ENCODE measurements at places on chromosomes 2 and 18.

GRCh38 chr2:232492963-232493700 lies 5.5 kb upstream of the ECEL1 start:
- DNase-seq: no peak

- DNase-seq: no peak
Measured at GRCh38 chr2:207434899-207435465, 94.8 kb upstream of the CREB1 start.

GRCh38 chr18:73766910-73767515 lies 380.6 kb downstream of the FBXO15 start:
- no peak for DNase-seq

- DNase-seq: no peak
Measured at GRCh38 chr2:223786236-223786635, 51.1 kb downstream of the AP1S3 start.

GRCh38 chr2:6423157-6423556 lies 442.6 kb downstream of the CMPK2 start:
- DNase-seq: no peak

GRCh38 chr2:104873689-104874054 lies 19.8 kb downstream of the POU3F3 start:
- DNase-seq: no peak

GRCh38 chr2:176202491-176202890 lies 14.0 kb downstream of the HOXD1 start:
- DNase-seq: no peak

DNA sequence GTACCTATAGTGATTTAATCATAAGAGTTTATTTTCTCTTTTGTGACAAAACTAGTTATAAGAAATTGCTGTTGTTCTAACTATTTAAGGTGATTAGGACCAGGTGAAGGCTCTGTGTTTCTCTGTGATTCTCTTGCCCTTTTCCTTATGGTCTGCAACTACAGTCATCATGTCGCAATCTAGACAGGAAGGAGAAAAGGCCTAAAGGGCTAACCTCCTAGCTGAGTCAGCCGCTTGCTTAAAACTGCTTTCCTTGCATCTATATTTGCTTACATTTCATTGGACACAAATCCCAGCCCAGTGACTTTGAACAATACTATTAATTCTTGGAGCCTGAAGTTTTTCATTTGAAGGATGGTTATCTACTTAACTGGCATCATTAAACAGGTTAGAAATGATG lies 93.1 kb downstream of the PIK3C3 start:
- peak; percentile 28 for DNase-seq

GRCh38 chr2:219177552-219178376 lies at the start of gene RETREG2:
Gene RETREG2 (plus strand): TSS chr2:219178275. CDS start chr2:219178353, 78 bp downstream.
- peak; percentile 83 for DNase-seq

DNA sequence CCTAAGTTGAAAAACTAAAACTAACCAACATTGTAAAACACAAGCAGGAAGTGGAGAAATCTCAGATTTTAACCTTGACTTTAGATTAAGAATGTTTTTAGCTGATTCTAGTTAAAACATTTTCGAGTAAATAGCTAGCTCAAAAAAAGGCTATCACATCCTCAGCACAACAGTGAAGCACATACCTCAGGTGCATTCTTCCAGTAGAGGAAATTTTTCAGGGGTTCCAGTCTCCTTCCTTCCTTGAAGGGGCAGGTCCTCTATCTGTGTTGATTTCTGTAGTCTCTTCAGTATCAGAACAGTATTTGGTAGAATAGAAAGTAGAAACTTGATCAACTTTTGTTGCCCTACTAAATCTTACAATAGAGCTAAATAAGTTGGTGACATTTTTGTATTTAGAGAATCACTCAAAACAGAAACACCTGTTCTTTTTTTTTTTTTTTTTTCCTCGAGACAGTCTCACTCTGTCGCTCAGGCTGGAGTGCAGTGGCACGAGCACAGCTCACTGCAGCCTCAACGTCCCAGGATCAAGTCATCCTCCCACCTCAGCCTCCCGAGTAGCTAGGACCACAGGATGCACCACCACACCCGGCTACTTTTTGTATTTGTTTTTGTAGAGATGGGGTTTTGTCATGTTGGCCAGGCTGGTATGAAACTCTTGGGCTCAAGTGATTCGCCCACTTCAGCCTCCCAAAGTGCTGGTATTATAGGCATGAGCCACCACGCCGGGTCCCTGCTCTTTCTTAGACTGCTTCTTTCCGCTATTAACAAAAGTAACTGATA lies 6.9 kb upstream of the GPR155 start:
- DNase-seq: no peak

GRCh38 chr18:11035376-11035775 lies 114.0 kb downstream of the PIEZO2 start:
- no peak for DNase-seq

DNA sequence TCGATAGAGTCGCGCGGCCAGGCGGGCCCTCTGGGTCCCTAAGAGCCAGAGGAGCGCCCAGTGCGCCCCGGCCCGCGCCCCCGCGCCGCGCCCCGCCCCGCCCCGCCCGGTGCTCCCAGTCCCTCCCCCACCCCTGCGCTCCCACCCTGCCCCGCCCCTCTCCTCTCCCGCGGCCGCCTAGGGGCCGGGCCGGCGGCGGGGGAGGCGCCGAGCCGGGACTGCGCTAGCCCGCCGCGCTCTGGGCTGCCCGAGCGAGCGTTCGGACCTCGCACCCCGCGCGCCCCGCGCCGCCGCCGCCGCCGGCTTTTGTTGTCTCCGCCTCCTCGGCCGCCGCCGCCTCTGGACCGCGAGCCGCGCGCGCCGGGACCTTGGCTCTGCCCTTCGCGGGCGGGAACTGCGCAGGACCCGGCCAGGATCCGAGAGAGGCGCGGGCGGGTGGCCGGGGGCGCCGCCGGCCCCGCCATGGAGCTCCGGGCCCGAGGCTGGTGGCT lies at the start of gene GPC1:
Gene GPC1, plus strand, starts transcription at position 207 of the 491 bp plus-strand sequence. Its CDS starts 256 bp downstream, at position 463.
- DNase-seq: peak; percentile 33

GRCh38 chr18:13302457-13303225 lies 84.1 kb downstream of the LDLRAD4 start:
- peak; percentile 58 for DNase-seq

DNA sequence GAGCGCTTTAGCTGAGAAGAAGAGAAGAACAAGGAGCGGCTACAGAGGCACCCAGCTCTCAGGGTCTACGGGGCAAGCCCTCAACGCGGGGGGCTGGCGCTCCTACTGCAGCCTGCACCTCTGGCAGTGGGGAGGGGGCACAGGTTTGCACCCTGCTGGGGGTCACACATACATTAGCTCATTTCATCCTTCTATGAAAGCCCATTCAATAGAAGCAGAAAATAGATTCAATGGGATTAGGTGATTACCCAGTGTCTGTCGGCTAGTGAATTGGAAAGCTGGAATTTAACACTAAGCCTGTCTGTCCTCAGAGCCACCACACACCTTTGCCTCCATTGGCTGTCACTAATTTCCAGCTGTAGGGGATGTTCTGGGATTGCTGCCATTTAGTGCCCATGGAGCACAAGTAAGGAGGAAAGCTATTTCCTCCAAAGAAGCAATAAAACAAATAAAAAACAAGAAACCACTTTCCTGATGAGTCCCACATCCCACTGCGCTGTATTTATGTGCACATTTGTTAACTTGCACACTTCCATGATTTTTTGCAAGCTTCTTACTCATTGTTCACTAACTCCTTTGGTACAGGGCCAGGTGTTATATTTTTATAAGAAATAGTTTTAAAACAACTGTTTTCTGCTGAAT lies 319.6 kb upstream of the REV1 start:
- no peak for DNase-seq

DNA sequence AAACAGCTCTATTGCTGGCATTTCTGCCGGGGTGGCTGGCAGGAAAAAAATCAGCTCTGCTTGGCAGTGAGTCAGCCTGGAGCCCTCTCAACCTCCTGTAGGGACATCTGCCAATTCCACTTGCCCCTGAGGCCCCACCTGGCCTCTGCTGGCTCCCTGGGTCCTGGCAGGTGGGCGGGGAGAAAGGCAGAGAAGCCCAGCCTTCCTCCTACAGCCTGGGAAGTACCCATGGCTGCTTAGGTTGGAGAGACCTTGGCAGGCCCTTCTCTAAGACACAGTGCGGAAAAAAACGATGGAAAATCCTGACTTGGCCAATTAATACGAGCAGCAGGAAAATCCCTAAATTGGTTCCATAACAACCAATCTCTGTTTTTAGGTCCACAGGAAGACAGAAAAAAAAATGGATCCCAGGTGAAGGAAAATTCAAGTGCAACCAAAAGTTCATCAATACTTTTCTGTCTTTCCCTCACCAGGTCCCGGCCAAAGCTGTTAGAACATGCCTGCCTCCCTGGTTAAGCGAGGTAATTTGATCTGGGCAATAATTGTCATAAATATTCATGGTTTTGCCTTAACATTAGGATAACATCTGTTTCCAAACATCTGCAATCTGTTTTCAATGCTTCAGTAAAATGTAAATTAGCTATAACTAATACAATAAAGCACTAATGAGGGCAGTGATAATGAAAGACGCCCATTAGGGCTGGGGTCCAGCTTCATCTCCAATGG lies 245.9 kb downstream of the TFCP2L1 start:
- no peak for DNase-seq

DNA sequence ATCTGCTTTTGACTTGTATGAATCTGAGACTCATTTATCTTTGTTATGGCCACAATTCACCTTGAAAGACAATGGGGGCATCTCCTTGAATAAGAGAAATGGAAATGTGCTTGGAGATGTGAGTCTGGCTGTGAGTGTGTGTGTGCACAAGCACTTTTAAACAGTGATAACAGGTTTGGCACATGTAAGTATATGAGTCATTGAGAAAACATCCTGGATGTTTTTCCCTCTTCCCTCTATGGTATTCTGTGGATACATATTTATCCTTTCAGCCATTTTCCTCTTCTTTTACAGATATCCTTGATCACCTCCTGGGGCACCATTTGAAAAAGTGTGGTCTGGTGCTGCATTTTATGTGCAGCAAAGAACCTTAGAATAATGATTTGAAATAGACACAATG lies 317.3 kb upstream of the THUMPD2 start:
- DNase-seq: no peak

GRCh38 chr18:66990909-66991308 lies 387.0 kb upstream of the CDH19 start:
- DNase-seq: no peak

- no peak for DNase-seq
Measured at GRCh38 chr2:168137510-168138180, 109.8 kb downstream of the STK39 start.

- DNase-seq: no peak
Measured at GRCh38 chr2:84435345-84436025, 23.6 kb downstream of the SUCLG1 start.

- DNase-seq: no peak
Measured at GRCh38 chr2:173087214-173087581, 11.6 kb downstream of the MAP3K20 start.

- no peak for DNase-seq
Measured at GRCh38 chr2:10847008-10847407, 34.4 kb upstream of the PDIA6 start.

DNA sequence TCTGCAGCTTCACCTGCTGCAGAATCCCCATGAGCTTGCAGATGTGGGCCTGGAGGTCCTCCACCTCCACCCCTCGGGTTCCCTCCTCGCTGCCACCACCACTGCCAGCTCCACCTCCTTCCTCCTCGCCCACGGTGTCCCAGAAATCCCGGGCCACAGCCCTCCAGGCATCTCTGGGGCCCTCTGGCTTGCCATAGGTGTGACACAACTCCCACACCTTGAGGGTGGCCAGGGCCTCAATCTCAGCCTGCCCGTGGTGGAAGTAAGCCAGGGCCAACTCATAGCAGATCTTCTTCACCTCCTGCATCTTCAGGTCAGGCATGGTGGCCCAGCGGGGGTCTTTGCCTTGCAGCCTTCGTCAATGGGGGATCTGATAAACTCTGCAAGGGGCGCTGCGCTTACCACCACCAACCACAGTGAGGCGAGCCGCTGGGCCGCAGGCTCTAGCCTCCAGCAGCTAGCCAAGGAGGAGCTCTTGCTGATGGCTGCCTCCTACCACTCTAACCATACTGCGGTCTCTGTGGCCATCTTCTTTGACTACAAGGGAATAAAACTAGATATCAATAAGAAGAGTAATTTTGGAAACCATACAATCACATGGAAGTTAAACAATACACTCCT lies 36.1 kb upstream of the ANKRD62 start:
- DNase-seq: no peak

- no peak for DNase-seq
Measured at GRCh38 chr2:147250652-147251356, 594.0 kb upstream of the ACVR2A start.

DNA sequence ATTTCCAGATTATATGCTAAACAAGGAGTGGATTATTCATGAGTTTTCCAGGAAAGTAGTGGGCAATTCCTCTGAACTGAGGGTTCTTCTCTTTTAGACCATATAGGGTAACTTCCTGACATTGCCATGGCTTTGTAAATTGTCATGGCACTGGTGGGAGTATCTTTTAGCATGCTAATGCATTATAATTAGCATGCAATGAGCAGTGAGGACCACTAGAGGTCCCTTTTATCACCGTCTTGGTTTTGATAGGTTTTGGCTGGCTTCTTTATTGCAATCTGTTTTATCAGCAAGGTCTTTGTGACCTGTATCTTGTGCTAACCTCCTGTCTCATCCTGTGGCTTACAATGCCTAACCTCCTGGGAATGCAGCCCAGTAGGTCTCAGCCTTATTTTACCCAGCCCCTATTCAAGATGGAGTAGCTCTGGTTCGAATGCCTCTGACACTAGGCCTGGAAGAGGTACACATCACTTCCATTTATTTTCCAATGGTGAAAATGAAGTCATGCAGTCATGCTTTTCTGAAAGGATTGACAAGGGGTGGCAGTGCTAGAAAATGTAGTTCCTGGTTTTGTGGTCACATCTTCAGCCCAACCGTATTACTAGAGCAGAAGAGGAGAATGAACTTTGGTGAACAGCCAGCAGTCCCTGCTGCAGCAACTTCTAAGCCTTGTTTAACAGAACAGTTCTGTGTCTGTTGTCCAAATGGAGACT lies 26.6 kb upstream of the ITGA4 start:
- DNase-seq: peak; percentile 40

DNA sequence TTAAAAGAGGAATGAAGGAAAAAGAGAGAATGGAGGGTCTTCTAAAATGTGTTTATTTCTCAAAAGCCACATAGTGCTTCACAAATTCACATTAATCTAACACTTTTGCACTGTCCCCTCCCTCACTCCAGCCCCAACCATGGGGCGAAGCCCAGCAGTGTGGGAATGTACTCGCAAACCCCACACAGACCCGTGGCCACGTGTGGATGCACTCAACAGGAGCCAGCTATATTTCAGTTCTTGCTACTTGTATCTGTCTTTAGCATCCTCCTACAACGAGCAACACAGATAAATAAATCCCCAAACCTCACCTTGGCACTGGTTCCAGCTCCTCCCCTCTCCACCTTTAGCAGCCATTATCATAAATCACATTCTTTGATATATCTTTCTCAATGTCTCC lies 91.9 kb upstream of the TMEM200C start:
- DNase-seq: no peak

- no peak for DNase-seq
Measured at GRCh38 chr2:54279385-54279784, 23.4 kb upstream of the TSPYL6 start.

- no peak for DNase-seq
Measured at GRCh38 chr2:3122525-3122924, 255.1 kb downstream of the EIPR1 start.

DNA sequence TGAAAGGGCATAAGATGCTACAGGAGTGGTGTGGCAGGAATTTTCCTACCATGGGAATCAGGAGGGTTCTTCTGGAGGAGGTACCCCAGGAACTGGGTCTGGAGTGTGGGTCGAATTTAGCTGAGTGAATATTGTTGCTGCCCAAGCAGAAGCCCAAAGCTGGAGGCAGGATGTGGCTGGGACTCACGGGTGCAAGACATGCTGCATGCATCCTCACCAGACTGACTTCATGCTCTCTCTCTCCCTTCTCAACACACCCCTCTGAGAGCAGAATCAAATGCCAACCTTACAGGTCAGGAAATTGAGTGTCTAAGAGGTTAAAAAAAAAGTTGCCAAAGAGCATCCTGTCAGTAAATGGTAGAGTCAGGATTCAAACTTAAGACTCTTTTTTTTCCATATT lies 78.8 kb upstream of the TTC39C start:
- DNase-seq: no peak
